ENCODE measurements at places on chromosomes 7 and 10. TPM values are rescaled to one million over a fixed set of nuclear protein-coding genes. Genes with fewer than 3 reads are reported as not detected.

BHLHA15 gene
- total RNA-seq: 0.76 TPM

C10orf143 gene
- 3.3 TPM for total RNA-seq

SOSTDC1 gene
- 1.9 TPM for total RNA-seq

DYNC1I1 gene
- 7.4 TPM for total RNA-seq

UNCX gene
- not detected for total RNA-seq

ANKRD61 gene
- total RNA-seq: not detected

CYP2C9 gene
- 1.1 TPM for total RNA-seq

ACTL6B gene
- total RNA-seq: not detected

CLIP2 gene
- 4.3 TPM for total RNA-seq

CACUL1 gene
- 28.5 TPM for total RNA-seq

RBP3 gene
- not detected for total RNA-seq

CFAP43 gene
- total RNA-seq: not detected

OPN4 gene
- not detected for total RNA-seq

AKR1B15 gene
- total RNA-seq: 35.1 TPM

CHN2 gene
- total RNA-seq: 1.6 TPM

CNPY1 gene
- total RNA-seq: not detected

DDC gene
- total RNA-seq: not detected

FAM25A gene
- total RNA-seq: 29.4 TPM

BRAT1 gene
- total RNA-seq: 11.9 TPM

CRTAC1 gene
- 1.5 TPM for total RNA-seq

Data from esophagus mucosa (tissue), 1 donor.